ENCODE measurements at places on chromosomes 2 and 18.

GRCh38 chr2:32074134-32074506 lies 10.8 kb downstream of the SPAST start:
- DNase-seq: no peak

GRCh38 chr18:58915995-58916394 lies 51.3 kb downstream of the ZNF532 start:
- DNase-seq: no peak

- no peak for DNase-seq
These were observed 131.4 kb upstream of the SLC1A4 start for GRCh38 chr2:64857581-64858471.

GRCh38 chr18:32276906-32277305 lies 87.1 kb downstream of the MEP1B start:
- no peak for DNase-seq

- no peak for DNase-seq
These were observed 30.6 kb downstream of the SOWAHC start for GRCh38 chr2:109644571-109645275.

GRCh38 chr18:79914614-79915160 lies 36.8 kb downstream of the SLC66A2 start:
- no peak for DNase-seq

DNA sequence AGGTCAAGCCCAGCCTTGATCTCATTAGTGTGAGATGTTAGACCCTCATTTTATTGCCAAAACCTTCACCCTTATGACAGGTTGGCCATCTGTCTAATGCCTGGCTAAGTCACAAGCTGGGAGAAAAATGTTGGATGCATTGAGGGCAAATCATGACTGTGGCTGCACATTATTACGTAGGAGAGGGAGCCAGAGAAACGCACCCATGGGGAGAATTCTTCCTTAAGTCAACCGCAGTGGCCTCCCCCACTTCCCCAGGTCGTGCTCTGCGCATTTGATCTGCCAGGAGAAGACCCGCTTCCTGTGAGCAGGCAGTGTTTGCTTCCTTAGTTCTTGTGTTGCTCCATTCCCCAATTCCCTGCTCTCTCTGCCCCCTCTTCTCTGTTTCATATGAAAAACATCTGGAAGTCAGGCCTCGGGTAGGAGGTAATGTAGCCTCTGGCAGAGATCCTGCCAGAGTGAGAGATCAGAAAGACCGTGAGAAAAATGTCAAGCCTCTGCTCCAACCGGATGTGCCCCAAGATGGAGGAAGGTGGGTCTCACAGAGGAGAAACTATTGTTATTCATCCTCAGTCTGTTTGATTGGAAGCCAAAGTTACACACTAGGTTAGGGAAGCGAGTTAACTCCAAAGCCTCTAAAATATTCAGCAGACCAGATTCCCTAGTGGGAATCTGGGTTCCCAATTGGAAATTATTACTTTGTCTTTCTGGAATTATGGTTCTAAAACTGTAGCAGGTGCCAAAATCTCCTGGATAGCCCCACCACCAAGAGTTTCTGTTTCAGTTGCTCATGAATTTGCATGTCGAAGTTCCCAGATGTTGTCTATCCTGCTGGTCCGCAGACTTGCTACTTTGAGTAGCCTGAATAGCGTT lies 144.3 kb upstream of the PELI1 start:
- DNase-seq: no peak

DNA sequence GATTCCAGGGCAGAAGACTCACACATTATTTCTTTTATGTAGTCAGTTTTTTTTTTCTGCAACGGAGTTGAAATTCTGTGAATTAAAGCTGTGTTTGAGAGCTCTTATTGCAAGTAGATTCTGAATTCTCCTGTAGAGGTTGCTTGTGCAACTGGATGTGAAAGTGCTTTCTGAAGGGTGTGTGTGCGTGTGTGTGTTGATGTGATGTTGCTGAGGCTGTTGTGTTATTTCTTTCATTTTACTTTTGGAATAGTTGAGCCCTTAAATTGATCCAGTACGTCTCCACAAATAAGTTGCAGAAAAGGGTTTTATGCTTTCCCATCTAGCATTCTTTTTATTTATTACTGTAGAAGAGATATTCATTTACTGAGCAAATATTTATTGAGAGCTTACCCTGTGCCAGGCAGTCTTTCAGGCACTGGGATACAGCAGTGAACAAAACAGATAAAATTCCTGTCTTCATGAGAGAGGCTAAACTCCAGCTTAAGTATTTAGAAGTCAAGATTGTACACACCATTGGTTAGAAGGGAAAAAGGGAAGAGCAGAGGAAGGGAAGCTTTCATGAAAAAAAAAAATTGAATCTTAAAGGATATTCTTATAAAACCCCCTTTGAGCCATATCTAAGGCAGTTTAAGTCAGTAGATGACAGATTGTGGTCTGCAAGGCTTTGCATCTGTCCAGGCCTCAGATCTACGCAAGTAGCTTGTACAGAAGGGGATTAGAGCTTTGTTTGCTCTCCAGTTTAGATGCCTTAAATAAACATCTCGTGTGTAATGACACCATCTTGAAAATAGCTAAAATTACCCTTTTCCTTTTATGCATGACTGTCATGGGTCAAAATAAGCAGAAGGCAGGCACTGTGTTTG lies 58.2 kb downstream of the MYO1B start:
- DNase-seq: no peak

- no peak for DNase-seq
These were observed 480.8 kb downstream of the TMX3 start for GRCh38 chr18:68234131-68234530.

- DNase-seq: no peak
These were observed 183.1 kb downstream of the PID1 start for GRCh38 chr2:229087843-229088516.

GRCh38 chr2:160377204-160377995 lies 116.2 kb downstream of the RBMS1 start:
- DNase-seq: no peak

GRCh38 chr2:186036862-186037449 lies 298.4 kb downstream of the FSIP2 start:
- no peak for DNase-seq

DNA sequence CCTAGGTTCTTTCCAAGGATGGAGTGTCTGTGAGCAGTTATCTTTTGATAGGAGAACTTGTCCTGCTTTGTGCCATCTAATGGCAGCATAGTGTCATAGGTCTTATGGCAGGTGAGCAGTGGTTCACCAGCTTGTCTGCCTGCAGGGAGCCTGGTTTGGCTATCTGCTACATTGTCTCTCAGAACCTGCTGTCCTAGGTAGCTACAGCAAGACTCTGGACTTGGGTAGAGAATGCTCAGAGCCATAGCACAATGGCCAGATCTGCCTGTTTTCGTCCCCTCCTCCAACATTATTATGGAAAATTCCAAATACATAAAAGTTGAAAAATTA lies 28.3 kb downstream of the AGFG1 start:
- no peak for DNase-seq

DNA sequence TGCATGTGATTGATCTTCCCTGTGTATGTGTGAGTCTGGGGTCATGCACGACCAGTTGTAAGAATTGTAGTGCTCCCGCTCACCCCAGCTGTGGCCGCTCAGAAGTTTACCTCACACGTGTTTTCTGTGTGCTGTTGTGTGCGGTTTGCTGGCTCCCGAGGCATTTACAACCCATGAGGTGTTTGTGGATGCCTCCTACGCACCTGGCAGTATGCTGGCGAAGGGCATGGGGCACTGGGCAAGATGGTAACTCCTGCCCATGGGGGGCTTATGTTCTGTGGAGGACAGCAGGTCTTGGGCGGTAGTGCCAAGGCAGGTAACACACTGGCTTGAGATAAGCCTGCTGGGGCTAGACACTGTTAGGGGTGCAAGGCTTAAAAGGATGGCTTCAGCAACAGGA lies 102.6 kb upstream of the HS6ST1 start:
- DNase-seq: no peak

DNA sequence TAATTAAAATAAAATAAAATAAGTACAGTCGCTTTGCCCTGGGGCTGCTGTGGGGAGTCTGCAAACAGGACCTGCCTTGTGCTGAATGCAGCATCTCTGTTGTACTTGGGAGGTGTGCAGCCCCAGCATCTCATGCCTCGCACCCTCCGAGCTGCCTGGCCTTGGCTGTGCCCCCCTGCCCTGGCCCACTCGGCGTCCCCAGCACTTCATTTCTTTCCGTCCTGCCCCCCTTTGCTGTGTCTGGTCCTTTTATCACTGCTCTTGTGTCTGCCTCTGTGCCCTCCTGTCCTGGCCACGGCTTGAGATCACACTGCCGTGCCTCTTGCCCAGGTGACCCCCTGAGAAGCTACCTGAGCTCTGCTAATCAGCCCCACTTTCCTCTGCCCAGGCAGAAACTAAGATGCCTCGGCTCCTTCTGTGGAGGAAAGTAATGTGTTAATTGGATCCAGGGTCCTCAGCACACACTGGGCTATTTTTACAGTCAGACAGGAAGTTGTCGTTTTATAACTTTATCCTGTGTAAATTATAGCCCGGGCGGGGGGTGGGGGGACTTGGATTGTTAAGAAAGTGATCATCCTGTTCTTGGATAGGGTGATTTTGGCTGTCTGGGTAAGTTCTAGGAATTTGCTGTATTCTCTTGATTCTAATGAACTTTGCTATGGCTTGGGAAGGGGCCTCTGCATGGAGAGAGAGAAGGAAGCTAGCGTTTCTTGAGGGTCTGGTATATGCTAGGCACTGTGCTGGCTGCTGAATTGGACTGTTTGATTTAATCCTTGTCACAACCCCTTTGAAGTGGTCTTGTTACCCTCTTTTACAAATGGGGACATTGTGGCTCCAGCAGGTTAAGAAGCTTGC lies 69.4 kb downstream of the AGAP1 start:
- DNase-seq: no peak

DNA sequence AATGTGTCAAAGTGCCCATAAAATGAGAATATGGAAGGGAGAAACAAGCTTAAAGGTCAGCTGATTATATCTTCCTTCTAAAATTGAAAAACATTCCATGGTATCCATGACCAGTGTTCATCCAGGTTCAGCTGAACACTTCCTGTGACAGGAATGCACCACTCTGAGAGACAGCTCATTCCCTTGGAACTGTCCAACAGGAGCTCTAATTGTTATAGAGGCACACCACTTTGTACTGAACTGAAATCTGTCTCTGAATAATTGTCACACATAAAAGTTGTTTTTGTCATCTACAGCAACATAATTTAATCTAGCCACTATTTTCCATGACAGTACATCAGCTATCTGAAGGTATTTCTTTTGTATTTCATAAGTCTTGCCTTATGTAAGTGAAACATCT lies 195.9 kb upstream of the ZNF804A start:
- DNase-seq: no peak

GRCh38 chr2:28521663-28522062 lies 25.8 kb downstream of the PLB1 start:
- DNase-seq: no peak

DNA sequence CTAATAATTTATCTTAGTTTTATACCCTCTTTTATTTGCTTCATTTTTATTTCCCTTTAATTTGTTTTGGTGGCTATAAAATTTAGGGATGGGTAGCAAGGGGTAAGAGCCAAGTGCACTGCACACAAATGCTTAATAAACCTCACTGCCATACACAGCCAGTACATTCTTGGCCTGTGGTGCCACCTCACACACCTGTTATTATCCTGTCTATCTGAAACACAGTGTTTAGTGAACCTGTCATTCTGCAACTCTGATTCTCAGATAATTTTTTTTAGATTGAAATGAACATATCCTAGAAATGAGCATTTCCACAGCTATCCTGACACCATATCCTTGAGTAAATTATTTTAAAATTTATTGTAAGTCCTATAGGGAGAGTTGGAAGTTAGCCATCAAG lies 807.5 kb downstream of the DCC start:
- DNase-seq: no peak

DNA sequence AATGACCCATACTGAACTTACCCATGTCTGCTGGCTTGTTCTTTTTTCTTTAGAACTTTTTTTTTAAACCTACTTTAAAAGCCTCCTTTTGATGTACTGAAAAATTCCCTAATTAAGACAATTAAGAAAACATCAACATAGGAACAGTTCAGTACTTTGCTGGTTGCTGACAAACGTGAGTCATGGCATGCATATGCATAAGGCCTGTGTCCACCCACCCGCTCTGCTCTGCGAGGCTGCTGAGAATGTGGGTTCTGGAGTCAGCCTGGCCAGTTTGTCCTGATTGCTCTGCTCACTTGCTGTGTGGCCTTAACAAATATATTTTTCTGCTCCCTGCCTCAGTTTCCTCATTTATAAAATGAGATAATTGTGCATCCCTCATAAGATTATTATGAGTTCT lies 27.3 kb downstream of the LAMA3 start:
- no peak for DNase-seq

- no peak for DNase-seq
These were observed 432.5 kb upstream of the LRRTM1 start for GRCh38 chr2:80737047-80737446.

DNA sequence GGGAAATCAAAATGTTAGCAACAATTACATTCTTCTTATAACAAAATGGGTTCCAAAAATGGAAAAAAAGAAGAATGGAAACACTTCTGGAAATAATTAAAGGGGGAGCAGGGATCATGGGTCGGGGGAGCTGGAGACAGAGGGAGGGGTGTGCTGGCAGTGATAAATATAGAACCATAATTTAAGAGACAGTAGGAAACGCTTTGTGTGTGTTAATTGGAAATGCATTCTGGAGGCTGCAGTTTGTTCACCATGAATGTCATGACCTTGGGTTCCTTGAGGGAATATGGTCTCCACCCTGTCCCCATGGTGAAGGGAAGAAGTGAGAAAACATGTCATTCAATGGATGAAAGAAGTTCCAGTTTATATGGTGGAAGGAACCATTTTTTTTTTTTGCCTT lies 540.7 kb downstream of the TNS1 start:
- no peak for DNase-seq

DNA sequence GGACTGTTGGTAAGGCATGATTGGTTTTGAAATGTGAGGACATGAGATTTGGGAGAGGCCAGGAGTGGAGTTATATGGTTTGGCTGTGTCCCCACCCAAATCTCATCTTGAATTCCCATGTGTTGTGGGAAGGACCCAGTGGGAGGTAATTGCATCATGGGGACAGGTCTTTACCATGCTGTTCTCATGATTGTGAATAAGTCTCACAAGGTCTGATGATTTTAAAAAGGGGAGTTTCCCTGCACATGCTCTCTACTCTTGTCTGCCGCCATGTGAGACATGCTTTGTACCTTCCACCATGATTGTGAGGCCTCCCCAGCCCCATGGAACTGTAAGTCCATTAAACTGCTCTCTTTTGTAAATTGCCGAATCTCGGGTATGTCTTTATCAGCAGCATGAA lies 5.4 kb downstream of the CMPK2 start:
- no peak for DNase-seq

GRCh38 chr2:12048550-12048949 lies 302.1 kb downstream of the LPIN1 start:
- DNase-seq: no peak

DNA sequence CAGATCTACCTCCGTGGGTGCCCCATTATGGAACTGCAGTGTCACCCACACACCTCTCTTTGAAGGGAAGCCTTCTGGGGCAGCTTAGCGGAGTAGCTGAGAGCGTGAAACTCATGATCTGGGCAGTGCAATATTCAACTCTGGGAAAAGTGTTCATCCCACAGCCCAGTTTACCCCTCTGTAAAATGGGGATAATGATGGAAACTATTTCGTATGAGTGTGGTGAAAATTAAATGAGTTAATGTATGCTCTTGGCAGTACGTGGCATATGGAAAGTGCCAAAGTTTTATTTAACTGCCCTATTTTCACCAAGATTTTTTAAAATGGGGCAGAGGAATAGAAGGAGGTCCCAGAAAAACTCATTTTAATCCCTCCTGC lies 11.5 kb downstream of the EVX2 start:
- DNase-seq: no peak

All from HS-27A (cell line).